ENCODE measurements at places on chromosomes 12 and 14. TPM values are rescaled to one million over a fixed set of nuclear protein-coding genes. Genes with fewer than 3 reads are reported as not detected.

DNA sequence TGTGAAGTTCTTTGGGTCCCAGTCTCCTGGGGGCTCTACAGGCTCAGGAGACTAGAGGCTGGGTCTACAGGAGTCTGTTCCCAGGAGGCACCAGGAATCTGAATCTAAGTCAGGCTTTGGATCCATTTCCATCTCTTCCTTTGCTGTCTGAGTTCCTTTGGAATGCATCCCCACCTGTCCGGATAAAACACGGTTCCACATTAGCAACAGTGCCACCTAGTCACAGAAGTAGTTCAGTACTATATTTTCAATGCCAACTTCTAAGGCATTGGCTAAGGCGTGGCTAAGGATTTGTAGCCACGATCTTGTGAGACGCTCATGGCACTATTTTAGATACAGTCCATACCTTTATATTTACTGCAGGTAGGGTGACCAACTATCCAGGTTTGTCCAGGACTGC, 15.1 kb downstream of the ZC2HC1C start:
- DNase-seq = no peak

DNA sequence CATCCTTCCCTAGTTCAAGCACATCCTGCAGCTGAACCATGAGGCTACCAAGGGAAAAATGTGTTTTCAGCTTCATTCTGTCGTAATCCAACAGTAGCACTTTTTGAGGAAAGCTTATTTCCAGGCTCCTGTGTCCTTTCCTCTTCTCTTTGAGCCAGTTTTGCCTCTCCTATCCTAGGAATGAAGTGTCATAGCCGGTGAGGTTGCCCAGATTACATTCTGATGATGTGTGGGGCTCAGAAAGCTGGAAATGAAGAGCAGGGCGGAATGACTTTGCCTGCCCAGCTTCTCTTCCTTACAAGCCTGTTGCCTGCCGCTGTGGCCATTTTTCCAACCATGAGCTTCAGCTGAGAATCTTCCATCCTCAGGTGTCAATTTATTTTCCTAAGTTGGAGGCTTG, 381.8 kb downstream of the NUAK1 start:
- no peak for DNase-seq

WSCD2 gene
- 0.80 TPM for total RNA-seq

DNA sequence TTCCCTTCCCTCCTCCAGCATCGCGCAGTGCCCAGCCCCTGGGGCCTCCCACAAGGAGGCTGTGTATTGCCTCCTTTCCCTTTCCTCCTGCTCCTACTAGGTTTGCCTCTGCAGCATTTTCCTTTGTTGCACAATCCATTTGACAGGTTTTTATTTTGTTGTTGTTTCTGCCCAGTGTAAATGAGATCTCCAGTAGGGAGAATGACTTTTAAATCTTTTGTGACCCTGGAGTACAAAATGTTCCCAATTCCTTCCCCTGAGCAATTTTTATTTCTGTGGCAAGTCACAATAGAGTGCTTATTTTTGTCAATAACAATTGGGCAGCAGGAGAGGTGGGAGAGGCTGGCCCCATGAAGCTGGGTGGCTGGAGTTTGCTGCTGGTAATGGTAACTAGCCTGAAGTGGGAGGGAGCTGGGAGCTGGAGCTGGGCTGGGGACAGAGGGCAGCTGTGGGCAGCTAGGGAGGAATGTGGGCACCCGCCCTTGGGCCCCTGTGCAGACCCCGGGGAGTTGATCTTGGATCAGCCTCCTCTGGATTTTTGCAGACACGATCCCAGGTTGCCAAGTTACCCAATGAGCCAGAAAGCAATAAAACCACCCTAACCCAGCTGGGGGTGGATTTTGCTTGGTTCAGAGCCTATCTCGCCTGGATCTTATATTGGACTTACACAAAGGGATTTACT, 160.1 kb downstream of the KTN1 start:
- no peak for DNase-seq

TPPP2 gene
- total RNA-seq = 0.80 TPM

CDKN3 gene
- 44.7 TPM for total RNA-seq

REM2 gene
- total RNA-seq = 1.2 TPM

- peak; percentile 59 for DNase-seq
These were observed 25.0 kb downstream of the SLC25A21 start for GRCh38 chr14:37147310-37147880.

- DNase-seq = no peak
These were observed 46.4 kb downstream of the STXBP6 start for GRCh38 chr14:25003537-25003936.

CCDC197 gene
- not detected for total RNA-seq

DNA sequence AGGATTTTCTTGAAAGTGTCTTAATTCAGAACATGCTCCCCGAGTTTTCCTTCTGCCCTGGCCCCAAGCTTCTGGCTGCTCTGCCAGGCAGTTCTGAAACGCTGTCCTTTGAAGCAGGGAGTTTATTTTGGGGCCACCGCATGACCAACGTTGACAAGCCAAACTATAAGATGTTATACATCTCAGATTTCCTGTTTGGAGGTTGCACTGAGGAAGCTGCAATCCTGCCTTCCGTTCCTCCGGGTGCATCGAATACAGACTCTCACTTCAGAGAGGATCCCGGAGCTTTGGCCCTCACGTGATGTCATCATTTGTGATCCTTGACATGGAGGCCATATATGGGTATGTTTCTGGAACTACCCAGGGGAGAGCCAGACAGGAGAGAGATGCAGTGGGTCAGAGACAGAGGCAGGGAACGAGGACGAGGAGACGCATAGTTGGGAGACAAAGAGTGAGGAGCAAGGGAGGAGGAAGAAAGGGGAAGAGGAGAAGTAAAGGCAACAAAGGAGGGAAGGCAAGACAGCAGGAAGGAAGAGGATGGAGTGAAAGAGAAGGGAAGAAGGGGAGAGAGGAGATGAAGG, at the start of gene ASB2:
ASB2 (minus strand) TSS at position 94 of the 581 bp plus-strand sequence. CDS start 12,031 bp downstream, outside the sequence.
- DNase-seq = no peak
